ENCODE measurements at places on chromosomes 1 and 21.

GRCh38 chr1:79695138-79695537 lies 688.6 kb upstream of the ADGRL4 start:
- DNase-seq, result no peak

GRCh38 chr1:232764458-232765251 lies 40.6 kb upstream of the MAP10 start:
- no peak for DNase-seq

DNA sequence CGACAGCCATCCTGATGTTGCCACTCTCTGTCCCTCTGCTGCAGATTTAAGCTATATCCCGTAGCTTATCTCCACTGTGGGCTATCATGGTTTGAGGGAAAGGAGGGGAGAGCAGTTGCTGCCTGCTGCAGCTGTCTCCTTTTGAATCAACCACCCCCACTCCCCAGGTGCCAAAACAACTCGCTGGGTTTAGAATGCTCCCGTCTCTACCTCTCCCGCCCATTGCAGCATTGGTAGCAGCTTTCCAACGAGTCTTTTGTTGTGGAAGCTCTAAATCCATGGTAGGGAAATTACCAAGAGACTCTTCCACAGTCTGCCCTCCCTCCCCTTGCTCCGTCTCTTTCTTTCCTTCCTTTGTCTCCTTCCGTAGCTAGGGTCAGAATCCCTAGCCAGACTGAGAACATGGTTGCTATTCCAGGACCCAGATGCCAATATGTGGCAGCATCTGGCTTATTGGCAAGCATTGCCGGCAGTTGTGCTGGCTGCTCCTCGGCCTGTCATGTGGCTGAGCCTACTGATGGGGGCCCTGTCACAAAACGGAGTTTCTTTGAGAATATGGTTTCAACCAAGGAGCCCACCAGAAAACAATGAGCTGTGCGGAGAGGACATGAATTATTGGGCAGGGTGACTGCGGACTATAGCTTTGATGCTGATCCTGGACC lies 230.7 kb downstream of the RPS6KC1 start:
- no peak for DNase-seq

DNA sequence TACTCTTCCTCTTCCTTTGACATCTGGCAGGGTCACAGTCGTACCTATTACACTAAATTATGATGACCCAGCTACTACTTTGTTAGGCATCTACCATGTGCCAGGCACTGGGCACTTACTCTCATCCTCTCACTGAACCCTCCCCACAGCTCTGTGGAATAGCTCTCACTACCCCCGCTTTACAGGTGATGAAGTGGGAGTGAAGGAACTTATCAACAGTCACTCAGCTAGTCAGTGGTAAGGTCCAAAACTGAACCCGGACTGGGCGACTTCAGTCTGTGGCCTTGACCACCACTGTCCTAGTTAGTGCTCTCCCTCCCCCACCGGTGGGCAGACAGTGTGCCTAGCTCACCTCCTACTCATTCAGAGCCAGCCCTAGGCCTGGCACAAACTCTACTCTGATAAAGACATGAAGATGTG lies 12.3 kb downstream of the ADGRB2 start:
- no peak for DNase-seq

Measured in stimulated activated CD8-positive, alpha-beta memory T cell treated with anti-CD3 and anti-CD28 coated beads, Interleukin-15, amount 100 ng/mL, for 1 hour (primary cell).